ENCODE measurements at places on chromosomes 7 and 10.

DNA sequence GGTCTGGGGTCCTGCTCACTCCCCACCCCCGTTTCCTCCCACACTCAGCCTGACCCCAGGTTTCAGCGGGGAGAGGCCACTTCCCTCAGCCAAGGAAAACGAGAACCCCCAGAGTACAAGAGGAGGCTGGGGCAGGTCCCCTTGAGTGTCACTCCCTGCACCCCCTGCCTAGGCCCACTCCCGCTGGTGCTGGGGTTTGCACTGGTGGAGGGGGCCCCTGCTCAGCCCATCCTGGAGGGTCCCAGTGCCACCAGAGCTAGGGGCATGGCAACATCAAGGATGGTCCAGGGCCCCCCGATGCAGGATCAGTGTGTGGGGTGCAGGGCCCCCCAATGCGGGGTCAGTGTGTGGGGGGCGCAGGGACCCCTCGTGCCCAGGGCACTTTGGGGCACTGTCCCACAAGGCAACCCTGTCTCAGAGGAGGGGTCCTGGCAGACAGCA is 70.5 kb upstream of the KCTD7 start:
- no peak for DNase-seq

DNA sequence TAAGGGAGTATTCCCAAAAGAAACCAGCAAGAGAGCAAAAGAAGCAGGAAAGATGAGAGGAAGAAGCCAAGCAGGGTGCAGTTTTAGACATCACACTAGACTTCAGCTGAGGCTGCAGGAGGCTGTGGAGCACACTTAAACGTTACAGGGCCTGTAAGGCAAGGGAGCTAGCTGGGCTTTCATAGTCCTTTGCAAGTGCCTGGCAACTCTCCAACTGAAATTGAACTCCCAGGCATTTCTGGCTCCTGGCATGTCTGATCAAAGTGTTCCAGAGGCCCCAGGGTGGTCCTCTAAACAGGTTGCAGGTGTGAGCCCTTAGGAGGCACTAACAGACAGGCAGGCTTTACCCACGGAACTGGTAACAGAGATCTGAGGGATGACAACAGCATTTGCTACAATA is 750.2 kb downstream of the XPNPEP1 start:
- DNase-seq: no peak

GRCh38 chr10:79081353-79082034 is 12.7 kb downstream of the ZMIZ1 start:
- DNase-seq: no peak

DNA sequence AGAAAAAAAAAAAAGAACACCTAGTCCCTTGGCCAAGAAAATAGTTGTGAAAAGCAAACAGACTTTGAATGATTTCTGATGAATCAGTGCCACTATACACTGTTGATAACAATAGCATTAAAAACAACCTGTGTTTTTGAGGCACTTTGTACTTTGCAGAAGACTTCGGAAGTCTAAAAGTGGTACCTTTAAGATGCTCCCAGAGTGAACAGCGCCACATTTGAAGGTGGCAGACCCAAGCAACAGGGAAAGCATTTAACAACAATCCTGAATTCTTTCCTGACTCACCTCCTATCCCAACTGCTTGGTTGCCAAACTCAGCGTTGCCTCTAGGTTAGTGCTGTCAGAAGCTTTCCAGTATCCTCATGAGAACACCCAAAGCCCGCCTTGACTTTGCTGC is 102.5 kb upstream of the CCDC6 start:
- DNase-seq: no peak

GRCh38 chr10:125283191-125283835 is 123.0 kb upstream of the CTBP2 start:
- DNase-seq: no peak

- DNase-seq: no peak
Measured at GRCh38 chr10:114571316-114571999, 86.6 kb downstream of the ABLIM1 start.

DNA sequence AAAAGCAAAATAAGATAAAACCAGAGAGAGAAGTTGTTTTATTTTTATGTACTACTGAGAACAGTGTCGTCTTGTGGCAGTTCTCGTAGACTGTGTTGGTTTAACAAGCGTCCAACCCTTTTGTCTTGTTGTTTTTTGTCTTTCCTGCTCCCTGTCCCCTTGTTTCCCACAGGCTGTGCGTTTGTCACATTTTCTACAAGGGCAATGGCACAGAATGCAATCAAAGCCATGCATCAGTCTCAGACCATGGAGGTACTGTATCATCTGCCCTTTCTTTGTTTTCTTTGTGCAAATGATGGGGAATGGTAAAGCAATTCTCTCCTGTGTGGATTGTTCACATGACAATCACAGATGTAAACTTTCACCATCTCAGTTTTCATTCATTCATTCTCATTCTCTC is 248.8 kb downstream of the CELF2 start:
- DNase-seq: no peak

DNA sequence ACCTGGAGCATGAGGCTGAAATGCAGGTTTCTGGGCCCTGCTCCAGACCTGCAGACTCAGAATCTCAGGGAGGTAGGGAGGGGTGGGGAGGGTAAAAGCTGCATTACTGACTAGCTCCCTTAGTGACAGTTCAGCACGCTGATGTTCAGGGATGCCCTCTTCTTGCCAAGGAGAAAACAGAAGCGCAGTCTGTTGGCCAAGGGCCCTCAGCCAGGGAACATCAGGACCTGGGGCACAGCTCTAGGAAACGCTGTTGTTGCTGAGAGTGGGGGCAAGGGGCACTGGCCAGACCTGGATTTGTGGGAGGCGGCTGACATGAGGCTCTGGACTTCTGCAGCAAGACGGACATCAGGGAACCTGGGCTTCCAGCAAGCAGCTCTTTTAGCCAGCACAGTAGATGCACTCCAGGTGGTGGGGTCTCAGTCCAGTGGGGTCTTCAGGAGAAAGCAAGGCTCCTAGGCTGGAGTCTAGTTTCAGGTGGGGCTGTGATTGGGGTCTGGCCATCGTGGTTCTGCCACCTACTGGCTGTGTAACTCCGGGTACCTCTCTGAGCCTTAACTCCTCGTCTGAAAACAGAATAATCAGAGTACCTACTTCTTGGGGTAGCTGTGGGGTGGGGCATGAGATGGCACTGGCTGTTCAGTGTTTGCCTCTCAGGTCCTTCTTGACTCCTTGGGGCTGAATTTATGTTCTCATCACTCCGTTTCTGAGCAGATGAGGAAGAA is 72.9 kb upstream of the PRLHR start:
- DNase-seq: no peak

- DNase-seq: no peak
Measured at GRCh38 chr7:36441344-36442022, 51.8 kb downstream of the ANLN start.

DNA sequence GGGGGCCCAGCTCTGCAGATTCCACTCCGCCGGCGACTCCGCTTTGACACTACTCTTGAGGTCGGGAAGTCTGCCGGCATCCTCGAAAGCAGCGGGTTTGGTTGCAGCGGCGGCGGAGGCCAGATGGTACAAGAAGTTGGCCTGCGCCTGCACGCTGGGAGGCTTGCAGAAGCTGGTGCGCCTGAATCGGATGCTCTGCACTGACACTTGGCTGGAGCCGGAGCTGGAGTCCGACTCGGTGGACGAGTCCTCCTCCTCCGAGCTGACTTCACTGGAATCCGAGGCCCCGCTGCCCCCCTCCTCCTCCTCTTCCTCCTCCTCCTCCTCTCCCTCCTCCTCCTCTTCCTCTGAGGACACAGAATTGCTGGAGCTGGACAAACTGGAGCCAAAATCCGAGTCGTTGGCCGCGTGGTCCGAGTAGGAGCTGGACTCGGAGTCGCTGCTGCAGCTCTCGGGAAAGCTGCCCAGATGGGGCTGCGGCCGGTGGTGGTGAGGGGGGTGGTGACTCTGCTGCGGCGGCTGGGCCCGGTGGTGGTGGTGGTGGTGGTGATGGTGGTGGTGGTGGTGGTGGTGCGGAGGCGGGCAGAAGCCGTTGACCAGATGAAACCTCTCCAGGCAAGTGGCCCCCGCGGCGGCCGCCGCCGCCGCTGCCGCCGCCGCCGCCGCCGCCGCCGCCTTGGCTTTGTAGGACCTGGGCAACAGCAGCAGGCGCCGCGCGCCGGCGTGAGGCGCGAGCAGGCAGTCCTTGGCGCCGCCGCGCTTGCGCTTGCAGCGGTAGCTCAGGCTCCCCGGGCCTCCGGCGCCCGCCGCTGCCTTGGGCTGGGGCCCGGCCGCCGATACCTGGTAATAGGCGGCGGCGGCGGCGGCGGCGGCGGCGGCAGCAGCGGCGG is 9.0 kb downstream of the SKIDA1 start:
- peak; percentile 65 for DNase-seq

DNA sequence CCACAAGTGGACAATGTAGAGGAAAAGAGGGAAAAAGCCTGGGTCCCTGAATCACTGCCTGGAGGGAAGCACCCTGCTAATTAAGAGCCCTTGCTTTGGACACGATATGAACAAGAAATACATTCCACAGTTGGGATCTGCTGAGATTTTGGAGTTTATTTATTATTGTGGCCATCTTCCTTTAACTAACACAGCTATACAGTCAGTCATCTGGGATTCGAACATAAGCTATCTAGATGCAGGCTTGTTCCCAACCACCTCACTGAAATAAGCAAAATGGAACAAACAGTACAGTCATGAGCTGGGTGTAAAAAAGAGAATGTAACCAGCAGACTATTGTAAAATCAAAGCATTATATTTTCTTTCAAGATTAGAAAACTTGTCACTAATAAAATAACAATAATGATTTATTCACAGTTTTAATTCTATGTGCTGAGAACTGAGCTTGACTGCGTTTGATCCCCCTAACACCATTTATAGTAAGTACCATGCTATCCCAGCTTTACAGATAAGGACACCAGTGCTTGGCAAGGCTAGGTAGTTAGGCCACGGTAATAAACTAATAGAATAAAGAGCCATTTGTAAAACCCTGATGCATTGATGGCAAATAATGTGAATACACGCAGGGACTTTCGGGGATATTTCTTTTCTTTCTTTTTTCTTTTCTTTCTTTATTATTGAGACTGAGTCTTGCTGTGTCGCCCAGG is 223.8 kb upstream of the KLF6 start:
- no peak for DNase-seq

DNA sequence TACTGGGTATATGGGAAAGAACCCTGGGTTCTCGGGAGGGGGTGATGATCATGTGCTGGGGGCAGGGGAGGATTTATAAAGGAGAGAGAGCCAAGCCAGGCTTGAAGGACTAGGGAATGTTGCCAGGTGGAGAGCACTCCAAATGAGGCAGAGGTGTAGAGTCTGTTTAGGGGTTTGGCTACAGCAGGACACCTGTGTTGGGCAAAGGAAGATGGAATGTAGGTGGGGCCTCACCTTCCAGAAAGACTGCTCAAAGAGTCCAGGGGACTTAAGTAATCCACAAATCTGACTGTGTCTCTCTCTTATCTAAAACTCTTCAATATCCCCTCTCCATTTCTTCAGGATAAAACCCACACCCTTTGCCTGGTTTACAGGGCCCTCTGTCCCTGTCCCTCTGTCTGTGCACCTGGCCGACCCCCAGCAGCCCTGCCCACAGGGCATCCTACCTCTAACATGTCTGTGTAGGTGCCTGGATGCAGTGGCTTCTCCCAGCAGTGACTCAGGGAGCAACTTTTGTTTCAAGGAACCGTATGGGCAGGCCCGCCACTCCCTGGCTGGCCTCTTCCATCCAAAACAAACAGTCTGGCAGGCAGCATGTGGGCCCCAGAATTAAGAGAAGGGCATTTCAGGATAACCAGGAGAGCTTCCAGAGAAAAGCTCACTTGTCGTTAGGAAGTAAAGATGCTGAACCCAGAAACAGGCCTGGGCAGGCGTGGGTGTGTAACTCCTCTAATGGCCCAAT is 10.6 kb upstream of the PLEKHA1 start:
- DNase-seq: no peak

- DNase-seq: no peak
Measured at GRCh38 chr10:29355411-29355991, 66.6 kb downstream of the LYZL1 start.

GRCh38 chr10:127894146-127894545 is 1.4 kb upstream of the CLRN3 start:
- DNase-seq: no peak

DNA sequence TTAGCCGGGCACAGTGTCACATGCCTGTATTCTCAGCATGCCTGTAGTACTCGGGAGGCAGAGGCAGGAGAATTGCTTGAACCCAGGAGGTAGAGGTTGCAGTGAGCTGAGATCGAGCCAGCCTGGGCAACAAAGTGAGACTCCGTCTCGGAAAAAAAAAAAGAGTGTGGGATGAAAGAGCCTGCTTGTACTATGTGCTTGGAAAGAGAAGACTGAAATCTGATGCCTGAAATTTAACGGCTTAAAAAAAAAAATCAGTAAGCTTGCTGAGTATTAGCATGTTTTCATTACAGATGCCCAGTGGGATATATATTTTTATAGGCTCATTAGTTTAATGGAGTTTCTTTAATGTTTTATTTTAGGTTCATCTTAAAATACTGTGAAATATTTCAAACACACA is 4.2 kb downstream of the NT5C2 start:
- no peak for DNase-seq

DNA sequence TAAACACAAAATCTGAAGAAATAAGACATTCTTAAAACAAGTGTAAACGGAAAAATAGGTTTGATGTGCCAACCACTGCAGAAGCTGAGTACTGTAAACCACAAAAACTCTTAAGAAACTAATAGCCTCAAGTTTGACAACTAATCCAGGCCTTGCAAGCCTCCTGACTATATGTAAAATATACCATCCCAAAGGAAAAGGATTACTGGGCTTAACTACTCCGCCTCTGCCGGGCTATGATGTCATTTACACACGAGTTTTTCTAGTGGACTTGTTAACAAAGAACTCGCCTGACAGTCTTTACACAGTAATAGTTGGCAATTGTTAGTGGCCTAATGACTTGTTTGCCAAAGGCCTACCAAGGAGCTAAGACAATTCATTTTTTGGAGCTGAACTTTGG is 2.1 kb downstream of the KIF5B start:
- DNase-seq: no peak

GRCh38 chr7:27240015-27240731 is 2.4 kb upstream of the EVX1 start:
- DNase-seq: no peak

DNA sequence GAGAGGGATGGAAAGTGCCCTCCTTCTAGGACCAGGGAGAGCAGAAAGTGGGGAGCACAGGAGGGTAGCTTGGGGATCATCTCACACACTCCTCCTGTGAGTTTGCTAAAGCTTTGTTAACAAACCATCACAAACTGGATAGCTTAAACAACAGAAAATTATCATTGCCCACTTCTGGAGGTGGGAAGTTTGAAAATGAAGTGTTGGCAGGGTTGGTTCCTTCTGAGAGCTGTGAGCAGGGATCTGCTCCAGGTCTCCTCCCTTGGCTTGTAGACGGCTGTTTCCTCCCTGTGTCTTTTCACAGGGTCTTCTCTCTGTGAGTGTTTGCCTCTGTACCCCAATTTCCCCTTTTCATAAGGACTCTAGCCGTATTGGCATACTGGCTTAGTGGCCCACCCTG is 32.0 kb upstream of the CXCL12 start:
- no peak for DNase-seq

All from CD4-positive, alpha-beta T cell treated with Interleukin-6 for 4 hours (primary cell).